ENCODE measurements at places on chromosomes 5 and 9. TPM values are rescaled to one million over a fixed set of nuclear protein-coding genes. Genes with fewer than 3 reads are reported as not detected.

GRCh38 chr5:148858547-148858946 is 32.1 kb downstream of the ADRB2 start:
- DNase-seq, result no peak

- no peak for DNase-seq
Measured at GRCh38 chr9:13122756-13123369, 156.6 kb downstream of the MPDZ start.

- DNase-seq, result no peak
Measured at GRCh38 chr5:146475906-146476305, 28.8 kb downstream of the TCERG1 start.

GRCh38 chr5:71907608-71908145 is 188.6 kb downstream of the CARTPT start:
- no peak for DNase-seq

- no peak for DNase-seq
Measured at GRCh38 chr5:3024126-3024525, 272.6 kb upstream of the IRX2 start.

DNA sequence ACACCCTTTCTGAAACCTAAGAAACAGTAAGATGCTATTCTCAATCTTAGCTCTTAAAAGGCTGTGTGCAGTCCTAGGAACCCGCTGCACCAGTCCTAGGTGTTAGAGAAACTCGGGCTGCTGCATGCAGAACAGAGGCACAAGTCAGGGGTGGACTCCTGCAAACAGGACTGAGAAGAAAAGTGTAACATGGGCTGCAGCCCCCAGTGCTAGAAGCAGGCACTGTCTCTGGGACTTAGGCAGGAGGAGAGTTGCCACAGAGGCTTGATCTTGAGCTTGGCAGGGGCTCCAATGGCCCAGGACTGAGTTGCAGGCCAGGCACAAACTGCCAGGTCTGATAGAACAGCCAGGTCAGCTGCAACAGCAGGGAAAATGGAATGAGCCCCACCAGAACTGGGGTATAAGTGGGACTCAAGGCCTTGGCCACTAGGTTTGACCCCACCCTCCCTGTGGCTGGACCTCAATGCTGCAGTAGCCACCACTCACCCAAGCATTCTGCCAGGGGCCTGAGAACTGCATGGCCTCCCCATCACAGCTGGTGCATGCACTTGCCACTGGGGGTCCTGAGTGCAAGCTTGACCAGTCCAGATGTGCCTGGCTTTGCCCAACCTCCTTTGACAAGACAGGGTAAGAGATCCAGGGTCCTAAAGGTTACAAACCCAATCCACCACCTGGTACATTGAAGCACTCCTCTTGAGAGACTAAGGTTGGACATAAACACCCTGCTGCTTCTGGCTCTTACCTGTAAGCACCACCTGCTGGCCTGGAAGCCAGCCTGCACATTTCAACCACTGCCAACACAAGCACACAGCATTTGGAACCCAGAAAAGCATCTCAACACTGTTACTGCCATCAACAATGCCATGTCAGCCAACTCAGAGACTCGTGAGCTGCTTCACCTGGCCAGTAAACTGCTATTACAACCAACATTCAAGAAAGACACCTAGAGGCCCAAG is 103.3 kb downstream of the FBXL17 start:
- no peak for DNase-seq

DNA sequence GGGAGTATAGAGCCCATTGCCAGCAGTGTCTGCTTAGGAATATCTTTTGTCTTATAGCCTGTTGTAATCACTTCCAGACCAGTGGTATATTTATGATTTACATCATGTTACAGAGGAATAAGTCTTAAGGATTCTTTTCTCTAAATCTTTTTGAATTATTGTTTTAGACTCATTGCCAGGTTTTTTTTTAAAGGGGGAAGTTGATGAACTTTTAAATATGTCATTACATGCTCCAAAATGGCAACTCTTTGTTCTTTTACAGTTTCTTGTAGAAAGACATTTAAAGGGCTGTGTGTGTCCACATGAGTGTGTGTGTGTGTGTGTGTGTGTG is 59.4 kb upstream of the NFIB start:
- DNase-seq, result no peak

Gene NTNG2
- total RNA-seq, result 14.5 TPM

Gene GGTA1
- not detected for total RNA-seq

Gene RXRA
- 0.91 TPM for total RNA-seq
